Activated gamma-delta T cell treated with anti-CD3 and anti-CD28 coated beads, Interleukin-2, amount 50 U/mL, for 16 hours (primary cell): ENCODE measurements at places on chromosomes 5 and 9.

DNA sequence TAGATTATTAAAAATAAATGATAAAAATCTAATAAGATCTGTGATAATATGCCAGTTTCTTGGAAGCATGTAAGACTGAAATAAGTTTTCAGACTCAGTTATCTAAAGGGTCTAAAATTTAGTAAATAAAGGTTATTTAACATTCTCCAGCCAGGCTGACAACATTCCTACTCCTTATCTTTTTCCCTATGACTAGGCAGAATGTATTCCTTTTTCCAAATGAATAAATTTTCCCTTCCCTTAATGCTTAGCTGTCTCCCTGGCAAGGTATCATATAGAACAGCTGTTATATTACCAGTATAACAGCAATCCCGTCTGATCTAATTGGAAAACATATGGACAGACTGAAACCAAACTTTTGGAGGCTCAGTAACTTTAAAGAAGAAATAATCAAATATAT, 13.0 kb downstream of the MEGF9 start:
- DNase-seq = no peak

DNA sequence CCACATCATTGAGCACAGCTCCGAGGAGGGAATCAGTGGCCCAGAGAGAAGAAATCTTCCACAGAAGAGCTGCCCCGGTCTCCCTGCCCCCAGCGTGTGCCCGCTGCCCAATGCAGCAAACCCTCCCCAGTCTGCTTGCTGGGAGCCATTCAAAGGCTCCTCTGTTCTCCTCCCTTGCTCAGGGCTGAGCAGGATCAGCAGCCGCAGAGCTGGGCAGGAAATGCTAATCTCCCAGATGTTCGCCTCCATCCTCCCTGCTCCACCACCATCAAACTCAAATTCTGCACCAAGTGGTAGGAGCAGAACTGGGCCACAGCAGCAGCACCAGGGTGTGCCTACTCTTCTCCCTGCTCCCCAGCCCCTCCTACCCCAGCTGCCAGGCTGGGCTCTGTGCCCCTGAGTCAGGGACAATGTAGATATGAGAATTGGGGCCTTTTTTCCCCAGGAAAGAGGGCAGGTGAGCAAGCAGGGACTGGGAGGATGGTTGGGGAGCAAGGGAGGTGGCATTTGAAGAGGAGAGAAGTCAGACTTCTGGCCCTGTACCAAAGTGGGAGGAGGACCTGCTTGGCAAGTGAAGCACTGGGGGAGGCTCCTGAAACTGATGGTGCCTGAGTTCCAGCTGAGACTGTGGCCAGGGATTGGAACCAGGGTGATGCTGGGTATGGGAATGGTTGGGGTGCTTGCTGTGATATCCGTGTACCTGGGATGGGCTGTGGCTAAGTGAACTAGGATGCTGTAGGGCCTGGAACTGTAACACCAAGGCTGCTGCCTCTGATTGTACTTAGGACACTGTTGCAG, 1.9 kb upstream of the PCDH1 start:
- no peak for DNase-seq

- DNase-seq = no peak
Measured at GRCh38 chr9:87310827-87311523, 186.7 kb upstream of the DAPK1 start.

GRCh38 chr9:131382850-131383729, 10.8 kb upstream of the PRRC2B start:
- no peak for DNase-seq

GRCh38 chr5:124104344-124104743, 592.4 kb downstream of the CSNK1G3 start:
- no peak for DNase-seq

DNA sequence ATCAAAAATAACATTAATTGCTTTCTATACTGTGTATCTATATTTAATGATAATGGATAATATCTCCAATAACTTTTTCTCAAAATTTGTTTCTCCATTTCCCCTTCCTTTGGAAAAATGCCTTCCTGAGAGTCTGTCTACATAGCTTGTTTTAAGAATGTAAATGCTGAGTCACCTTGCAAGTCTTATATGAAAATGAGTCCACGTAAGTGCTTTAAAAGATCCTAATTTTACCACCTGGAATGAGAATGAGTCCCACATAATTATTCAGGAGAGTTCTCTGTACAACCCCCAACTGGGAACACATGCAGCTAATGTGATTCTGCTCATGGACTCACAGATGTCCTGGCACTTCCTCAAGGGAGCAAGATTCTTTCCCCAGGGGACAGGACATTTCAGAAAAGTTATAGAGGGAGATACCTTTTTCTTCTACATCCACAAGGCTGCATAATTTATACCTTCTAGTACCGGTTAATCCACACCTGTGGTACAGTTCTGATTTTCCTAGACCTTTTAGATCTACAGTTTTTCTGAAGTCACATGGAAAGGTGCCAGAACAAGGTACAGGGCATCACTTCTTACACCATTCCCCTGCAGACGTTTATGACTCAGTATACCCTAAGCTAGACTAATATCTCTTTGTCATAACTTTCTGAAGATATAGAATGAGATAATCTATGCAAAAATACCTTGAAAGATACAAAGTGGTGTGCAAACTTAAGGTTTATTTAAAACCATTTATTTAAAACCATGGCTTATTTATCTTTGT, 314.1 kb downstream of the CETN3 start:
- no peak for DNase-seq

- DNase-seq = no peak
Measured at GRCh38 chr5:1507961-1508658, 15.7 kb downstream of the LPCAT1 start.

- DNase-seq = no peak
Measured at GRCh38 chr9:90854637-90855175, 53.1 kb downstream of the SYK start.

DNA sequence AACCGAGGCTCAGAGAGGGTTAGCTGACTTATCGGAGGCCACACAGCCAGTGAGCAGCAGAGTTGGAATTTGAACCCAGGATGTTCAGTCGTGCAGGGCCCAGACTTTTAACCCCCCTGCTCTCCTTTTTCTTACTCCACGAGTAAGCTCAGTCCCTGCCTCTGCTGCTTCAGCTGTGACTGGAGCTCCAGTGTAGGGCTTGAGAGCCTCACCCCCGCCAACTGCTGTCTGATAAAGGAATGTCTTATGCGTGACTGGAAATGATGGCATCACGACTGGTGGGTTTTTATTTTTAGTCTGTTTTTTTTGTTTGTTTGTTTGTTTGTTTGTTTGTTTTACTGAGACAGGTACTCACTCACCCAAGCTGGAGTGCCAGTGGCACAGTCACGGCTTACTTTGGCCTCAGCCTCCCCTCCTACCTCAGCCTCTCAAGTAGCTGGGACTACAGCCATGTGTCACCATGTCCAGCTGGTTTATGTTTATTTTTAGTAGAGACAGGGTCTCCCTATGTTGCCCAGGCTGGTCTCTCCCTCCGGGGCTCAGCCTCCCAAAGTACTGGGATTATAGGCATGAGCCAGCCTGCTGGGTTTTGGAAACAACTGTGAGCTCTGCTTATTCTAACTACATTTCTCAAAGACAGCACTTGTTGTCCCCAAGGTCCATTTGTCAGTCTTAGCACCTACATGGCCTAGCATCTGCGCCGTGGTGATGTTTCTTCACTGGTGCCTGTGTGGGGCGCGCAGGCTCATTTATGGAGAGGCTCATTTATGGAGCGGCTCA, 52.5 kb upstream of the NCS1 start:
- DNase-seq = no peak

- no peak for DNase-seq
Measured at GRCh38 chr5:156913719-156914370, 49.2 kb downstream of the TIMD4 start.

GRCh38 chr9:132049900-132050299, 29.8 kb downstream of the MED27 start:
- DNase-seq = no peak

GRCh38 chr5:103247118-103247517, 11.4 kb upstream of the MACIR start:
- DNase-seq = no peak

DNA sequence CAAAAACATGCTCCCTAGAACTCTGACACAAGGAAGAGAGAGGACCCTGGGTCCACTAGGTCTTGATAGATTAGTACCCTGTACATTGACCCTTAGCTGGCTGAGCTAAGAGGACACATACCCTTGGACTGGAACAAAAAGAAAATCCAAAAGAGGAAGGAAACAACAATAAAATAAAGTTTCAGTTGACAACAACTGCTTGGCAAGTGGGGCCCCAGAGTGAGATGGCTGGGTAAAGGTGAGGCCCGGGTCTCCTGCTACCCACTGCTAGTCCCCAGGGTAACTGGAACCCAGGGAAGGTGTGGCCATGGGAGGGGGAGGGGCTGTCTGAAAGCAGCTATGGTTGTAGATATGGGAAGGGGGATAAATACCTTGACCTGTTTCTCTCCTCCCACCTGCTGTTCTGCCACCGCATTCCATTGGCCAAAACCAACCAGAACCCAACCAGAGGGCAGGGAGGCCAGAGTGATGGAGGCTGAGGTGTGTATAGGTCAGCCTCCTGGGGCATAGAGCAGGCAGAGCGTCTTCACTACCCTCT, 11.7 kb downstream of the TAL2 start:
- no peak for DNase-seq

DNA sequence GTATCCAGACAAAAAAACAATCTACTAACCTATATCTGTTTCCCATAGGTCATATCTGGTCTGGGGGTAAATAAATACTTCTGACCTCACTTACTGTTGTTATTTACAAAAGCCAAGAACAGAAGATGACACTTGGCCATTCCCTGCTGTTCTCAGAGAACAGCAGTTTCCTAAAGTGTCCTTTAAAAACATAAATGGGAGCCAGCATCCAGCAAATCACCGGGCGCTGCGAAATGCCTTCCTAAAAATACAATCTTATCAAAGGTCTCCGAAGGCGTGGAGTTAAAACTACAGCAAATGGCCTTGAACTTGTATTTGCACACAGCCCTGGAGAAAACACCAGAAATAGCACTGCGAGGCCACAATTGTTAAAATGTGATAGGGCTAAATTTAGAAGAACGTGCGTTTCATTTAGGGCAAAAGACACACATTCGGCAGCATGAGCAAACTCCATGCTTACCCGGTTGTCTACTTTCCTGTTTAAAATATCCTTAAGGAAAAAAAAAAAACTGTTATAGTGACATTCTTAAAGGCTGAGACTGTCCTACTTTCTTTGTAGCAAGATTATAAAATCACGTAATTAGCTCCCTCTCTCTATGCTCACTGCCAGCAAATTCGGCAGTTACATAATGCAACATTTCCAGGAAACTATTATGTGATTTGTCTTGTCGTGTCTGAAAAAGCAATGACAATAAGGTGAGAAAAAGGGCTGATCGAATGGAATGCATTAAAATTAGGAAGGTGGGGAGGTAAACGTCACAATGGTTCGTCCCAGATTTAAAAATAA, 1.5 kb downstream of the NFIL3 start:
- no peak for DNase-seq

DNA sequence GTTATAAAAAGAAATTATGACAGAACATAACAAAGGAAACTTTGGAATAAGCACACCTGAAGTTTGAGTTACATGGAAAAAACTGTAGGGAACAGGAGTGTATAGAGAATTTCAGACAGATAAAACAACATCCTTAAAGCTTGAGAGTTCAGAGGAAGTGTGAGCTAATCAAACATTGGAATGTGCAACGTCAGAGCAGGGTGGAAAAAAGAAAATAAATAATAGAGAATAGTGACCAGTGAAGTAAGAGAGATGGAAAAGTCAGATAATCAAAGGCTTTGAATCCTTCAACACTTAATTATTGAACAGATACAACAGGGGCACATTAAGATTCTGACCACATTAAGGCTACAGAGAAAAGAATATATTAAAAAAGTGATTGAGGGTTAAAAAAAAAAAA, 128.5 kb upstream of the CDH10 start:
- no peak for DNase-seq

GRCh38 chr5:456351-457194, 13.6 kb downstream of the EXOC3 start:
- DNase-seq = no peak

DNA sequence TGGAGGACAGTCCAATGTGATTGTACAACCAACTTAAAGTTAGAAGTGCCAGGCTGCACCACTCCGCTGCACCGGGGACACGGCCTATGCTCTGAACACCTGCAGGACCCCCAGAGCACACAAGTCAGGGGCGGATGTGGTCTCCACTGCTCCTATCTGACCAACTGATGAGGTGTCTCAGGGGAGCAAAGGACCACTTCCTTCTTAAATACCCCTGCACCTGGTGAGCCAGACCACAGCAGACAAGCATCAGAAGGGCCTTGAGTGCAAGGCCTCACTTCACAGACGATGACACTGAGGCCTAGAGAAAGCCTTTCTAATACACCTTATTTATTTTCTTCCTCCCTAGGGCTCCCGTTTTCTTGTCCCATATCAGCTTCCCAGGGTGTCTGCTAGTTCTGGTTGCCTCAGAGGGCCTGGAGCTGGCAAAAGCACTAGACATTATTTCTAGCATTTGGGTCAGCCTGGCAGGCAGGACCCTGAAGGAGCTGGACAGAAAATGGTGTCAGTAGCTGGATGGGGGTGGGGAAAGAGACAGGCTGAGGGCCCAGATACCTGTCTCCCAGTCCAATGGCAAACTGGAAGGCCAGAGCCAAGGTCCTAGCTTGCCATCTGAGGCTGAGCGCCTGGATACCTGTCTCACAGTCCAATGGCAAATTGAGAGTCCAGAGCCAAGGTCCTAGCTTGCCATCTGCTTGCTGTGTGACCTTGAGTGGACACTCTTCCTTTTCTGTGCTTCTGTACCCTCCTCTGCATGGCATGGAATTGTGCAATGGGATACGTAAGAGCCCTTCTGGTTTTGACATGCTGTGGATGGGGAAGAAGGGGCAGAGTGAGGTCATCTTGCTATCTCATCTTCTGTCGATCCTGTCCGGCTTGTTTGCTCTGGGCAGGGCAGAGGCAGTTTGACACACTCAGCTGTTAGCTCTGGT, 9.0 kb downstream of the CCDC69 start:
- DNase-seq = peak; percentile 22

DNA sequence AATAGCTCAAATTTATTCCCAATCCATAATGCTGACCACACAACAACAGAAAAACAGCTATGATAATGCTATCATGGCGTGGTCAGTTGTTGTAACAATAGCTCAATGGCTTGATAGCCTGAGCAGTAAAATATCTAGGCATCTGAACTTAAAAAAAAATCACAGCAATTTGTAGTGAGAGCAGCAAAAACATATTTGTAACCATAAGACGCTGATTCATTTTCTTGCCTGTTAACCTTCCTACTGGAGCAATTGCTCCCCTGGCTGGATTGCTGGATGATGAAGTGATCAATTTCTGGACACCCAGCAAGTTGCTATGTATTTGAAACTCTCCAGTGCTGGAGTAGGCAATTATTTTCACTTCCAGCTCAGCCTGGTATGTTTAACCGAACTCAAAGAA, 115.1 kb downstream of the PCSK1 start:
- no peak for DNase-seq
